Activated CD8-positive, alpha-beta T cell treated with anti-CD3 and anti-CD28 coated beads, Interleukin-2, amount 10 ng/mL, durations not matched to agents 7 days and 5 days (primary cell): ENCODE measurements at places on chromosomes 6 and 20.
A peak's percentile ranks its signal among the peaks of the same experiment; 100 is the strongest.

DNA sequence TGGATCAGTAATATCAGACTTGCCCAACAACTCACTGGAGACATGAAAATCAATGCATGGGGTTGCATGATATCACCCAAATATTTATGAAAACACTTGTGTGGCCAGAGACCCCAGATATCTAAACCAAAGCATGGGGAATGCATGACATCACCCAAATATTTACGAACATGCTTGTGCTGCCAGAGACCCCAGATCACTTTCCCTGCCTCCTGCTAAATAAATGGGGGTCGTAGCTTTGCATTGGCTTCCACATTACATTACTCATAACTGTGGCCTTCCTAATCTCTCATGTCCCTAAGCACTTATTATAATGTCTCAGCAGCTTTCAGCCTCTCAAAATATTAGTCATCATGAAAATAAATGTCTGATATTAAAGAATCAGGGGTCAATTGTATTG lies 838.0 kb upstream of the DEFB115 start:
- H3K27me3 ChIP-seq = no peaks in the 10 kb centered on the region
- H3K4me3 ChIP-seq = no peak overlapping the region
- H3K27ac ChIP-seq = no peak overlapping the region
- DNase-seq = no peak

DNA sequence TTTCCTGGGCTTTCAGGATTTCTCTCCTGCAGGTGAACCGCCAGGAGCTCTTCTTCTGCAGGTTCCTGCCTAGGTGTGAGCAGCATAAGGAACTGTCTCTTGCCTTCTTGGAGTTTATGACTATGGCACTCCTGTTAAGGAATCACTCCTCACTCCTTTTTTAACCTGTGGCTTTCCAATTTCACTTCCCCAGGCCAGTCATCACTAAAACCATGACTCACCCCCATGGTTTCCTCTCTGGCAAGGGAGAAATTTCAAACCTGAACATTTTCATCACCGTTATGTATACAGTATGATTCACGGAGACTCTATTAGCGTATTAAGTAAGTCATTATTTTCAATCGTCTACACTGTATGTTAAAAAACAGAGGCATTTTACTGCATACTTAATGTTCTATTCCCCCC lies 78.2 kb upstream of the ARID1B start:
- no peak for DNase-seq
- H3K27ac ChIP-seq = no peak overlapping the region
- peaks cover 7% of the 10 kb centered on the region for H3K4me1 ChIP-seq
- H3K36me3 ChIP-seq = no peaks in the 10 kb centered on the region
- peaks cover 11% of the 10 kb centered on the region for H3K27me3 ChIP-seq
- H3K4me3 ChIP-seq = no peak overlapping the region

DNA sequence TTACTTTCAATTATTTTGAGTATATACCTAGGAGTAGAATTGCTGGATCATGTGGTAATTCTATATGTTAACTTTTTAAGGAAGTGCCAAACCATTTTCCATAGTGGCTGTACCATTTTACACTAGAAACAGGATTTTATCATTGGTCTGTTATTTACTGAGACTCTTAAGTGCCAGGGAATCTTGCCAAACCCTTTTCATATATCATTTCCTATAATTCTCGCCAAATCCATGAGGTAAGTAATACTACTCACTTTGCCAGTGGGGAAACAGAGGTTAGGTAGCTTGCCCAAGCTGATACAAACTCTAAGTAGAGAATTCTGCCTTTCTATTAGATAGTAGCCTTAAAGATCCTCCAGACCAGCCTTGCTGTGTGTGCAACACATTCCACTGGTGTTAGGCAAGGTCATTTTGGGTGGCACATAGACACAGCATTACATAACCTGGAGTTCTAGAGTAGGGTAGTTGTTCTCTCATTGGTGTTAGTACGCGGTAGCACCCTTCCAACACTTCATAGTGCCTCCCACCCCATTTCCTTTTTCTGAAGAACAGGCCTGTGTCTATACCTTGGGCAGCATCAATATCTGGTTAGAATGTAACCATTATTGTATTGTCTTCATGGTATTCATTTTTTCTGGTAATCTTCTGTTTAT lies 65.5 kb downstream of the ARID1B start:
- H3K27ac ChIP-seq = no peak overlapping the region
- no peak for DNase-seq
- H3K27me3 ChIP-seq = no peaks in the 10 kb centered on the region
- H3K4me3 ChIP-seq = no peak overlapping the region
- peaks cover 31% of the 10 kb centered on the region for H3K4me1 ChIP-seq
- peaks cover 9% of the 10 kb centered on the region for H3K36me3 ChIP-seq

- no peak overlapping the region for H3K27ac ChIP-seq
- no peaks in the 10 kb centered on the region for H3K27me3 ChIP-seq
- H3K4me1 ChIP-seq = no peaks in the 10 kb centered on the region
These were observed 76.6 kb downstream of the DZANK1 start for GRCh38 chr20:18390201-18390600.

GRCh38 chr6:45507186-45507585 lies 129.5 kb upstream of the SUPT3H start:
- no peak overlapping the region for H3K27ac ChIP-seq
- DNase-seq = no peak
- peaks cover 4% of the 10 kb centered on the region for H3K4me1 ChIP-seq
- no peaks in the 10 kb centered on the region for H3K27me3 ChIP-seq

DNA sequence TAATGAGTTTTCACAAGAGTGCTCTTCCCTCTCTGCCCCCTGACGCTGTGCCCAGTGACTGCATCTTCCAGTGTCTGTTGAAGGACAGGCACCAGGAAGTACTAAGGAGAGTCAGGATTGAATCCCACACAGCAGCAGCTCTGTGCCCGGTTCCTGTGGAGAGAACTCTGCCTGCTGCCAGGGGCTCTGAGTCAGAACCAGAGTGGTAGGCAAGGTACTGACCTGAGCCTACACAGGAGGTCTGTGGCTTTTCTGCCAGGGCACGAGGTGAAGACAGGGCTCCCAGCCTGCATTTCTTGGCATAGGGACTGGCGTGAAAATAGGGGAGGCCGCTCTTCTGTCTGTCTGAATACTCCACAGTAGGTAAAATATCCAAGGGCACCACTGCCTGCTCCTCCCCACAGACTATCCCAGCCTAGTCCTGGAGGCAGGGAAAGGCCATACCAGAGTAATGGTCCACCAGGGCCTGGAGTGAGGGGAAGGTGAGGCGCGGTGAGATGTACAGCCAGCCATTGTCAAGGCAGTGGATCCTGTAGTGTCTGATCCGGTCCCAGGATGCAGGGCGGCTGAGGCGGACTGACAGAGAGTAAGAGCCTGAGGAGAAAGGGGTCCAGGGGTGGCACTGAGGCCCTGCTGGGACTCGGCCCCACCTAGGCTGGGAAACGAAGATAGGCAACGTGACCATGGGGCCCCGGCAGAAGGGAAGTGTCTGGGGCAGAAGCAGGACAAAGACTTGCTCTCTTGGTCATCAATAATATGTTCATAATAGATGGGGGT lies 9.4 kb downstream of the RAB5IF start:
- peak overlapping the region; percentile 57 for H3K27ac ChIP-seq
- H3K36me3 ChIP-seq = peaks cover 65% of the 10 kb centered on the region
- DNase-seq = no peak
- peaks cover 27% of the 10 kb centered on the region for H3K4me1 ChIP-seq
- H3K4me3 ChIP-seq = no peak overlapping the region

DNA sequence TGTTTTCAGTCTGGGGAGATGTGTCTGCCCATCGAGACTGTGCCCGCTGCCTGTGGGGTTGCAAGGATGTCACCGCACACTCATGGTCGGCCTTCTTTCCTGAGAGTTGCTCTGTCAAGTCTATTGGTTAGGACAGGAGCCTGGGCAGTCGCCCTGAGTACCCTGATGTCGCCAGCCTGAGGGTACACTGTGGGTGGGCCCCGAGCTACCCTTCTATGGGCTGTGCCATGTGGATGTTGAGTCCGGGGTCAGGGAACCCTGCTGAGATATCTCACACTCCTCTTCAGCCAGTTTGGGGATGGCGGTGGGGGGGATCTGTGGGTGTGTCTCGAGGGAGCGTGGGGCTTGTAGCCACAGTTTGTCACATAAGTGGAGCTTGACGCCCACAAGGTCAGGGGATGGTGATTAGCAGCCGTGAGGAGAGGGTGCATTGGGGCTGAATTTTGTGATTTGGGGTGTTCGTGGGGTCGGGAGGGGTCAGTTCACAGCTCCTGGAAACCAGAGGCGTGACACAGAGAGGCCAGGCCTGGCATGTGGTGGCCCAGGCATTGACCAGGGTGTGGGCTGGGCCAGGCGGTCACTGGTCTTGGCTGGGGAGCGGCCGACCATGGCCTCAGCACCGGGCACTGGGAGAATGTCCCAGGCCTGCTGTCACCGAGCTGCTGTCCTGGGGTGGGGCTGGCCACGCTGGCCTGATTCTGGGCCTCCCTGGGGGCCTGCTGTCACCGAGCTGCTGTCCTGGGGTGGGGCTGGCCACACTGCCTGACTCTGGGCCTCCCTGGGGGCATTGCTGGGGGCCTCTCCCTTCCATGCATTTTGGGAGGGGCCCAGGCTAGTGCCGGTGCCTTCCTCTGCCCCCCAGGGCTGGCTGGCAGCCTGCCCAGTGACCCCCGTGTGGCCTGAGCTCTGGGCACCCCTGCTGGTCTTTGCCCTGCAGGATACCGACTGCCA lies 1.6 kb upstream of the NPBWR2 start:
- H3K4me1 ChIP-seq = no peaks in the 10 kb centered on the region
- peaks cover 2% of the 10 kb centered on the region for H3K27me3 ChIP-seq
- DNase-seq = peak; percentile 17
- no peaks in the 10 kb centered on the region for H3K36me3 ChIP-seq
- no peak overlapping the region for H3K27ac ChIP-seq
- H3K4me3 ChIP-seq = no peak overlapping the region

DNA sequence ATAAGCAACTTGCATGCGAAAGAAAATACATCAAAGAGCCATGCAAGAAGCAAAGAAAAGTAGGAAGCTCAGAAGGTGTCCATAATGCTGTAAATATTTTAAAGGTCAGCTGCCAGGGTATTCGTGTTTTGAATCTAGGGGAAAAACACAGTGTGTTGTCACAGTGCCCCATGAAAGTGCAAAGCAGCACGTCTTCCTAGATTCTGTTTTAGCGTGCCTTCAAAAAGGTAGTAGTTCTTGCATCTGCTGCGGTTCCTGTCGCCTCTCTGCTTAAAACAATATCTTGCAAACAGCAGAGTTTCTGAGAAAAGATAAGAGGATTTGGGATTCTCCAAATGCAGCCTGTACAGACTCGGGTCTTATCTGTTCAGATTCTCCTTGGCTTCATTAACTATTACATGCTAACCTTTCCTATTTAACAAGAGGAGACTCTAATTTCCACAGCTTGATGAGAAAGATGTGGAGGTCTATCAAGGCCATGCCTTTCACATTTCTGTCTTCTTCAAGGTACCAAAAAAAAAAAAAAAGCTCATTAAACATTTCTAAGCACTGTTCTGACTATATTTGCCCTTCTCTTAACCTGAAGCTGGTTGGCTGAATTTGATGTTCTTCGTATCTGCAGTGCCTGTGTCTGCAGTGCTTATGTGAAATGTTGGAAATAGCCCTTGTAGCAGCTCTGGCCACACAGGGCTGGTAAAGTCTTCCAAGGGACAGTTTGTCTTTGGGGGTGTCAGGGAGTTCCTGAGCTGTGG lies 297.5 kb downstream of the ADGB start:
- peaks cover 11% of the 10 kb centered on the region for H3K27me3 ChIP-seq
- no peak overlapping the region for H3K4me3 ChIP-seq
- DNase-seq = no peak
- no peaks in the 10 kb centered on the region for H3K36me3 ChIP-seq
- H3K27ac ChIP-seq = no peak overlapping the region
- peaks cover 12% of the 10 kb centered on the region for H3K4me1 ChIP-seq

- no peaks in the 10 kb centered on the region for H3K27me3 ChIP-seq
- no peak overlapping the region for H3K4me3 ChIP-seq
- H3K4me1 ChIP-seq = peaks cover 11% of the 10 kb centered on the region
- no peak overlapping the region for H3K27ac ChIP-seq
- H3K36me3 ChIP-seq = peaks cover 2% of the 10 kb centered on the region
These were observed 54.0 kb downstream of the IL22RA2 start for GRCh38 chr6:137119196-137120104.

DNA sequence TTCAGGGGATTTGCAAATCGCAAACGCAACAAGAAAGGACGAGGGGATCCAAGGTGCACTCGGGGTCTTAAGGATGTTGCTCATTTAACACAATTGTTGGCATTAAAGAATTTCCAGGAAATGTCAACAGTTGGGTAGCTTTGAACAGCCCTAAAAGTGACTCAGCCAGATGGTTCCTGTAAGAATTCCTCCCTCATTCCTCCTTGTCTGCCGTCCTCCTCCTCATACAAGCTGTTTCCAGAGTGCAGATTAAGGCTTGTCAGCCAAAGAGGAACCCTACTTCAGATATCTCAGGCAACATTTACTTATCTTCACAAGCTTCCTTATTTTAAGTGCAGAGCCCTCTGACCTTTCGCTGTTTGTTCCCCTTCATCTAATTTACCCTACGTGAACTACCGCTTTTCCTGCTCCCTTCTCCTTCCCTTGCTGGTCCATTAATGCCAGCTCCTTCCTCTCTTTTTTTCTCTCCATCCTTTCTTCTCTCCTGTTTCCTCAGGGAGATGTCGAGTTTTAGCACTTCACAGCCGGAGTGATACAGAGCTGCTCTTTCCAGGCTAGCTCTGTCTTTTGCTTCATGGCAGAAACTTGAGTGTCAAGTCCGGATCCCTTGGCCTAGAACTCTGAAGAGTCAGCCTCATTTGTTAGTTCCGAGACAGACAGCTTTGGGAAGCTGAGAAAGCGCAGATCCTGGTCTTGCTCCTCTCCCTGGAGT lies 26.1 kb upstream of the TBC1D7 start:
- peak overlapping the region; percentile 97 for H3K27ac ChIP-seq
- peaks cover 55% of the 10 kb centered on the region for H3K4me1 ChIP-seq
- H3K4me3 ChIP-seq = peak overlapping the region; percentile 68
- DNase-seq = no peak

DNA sequence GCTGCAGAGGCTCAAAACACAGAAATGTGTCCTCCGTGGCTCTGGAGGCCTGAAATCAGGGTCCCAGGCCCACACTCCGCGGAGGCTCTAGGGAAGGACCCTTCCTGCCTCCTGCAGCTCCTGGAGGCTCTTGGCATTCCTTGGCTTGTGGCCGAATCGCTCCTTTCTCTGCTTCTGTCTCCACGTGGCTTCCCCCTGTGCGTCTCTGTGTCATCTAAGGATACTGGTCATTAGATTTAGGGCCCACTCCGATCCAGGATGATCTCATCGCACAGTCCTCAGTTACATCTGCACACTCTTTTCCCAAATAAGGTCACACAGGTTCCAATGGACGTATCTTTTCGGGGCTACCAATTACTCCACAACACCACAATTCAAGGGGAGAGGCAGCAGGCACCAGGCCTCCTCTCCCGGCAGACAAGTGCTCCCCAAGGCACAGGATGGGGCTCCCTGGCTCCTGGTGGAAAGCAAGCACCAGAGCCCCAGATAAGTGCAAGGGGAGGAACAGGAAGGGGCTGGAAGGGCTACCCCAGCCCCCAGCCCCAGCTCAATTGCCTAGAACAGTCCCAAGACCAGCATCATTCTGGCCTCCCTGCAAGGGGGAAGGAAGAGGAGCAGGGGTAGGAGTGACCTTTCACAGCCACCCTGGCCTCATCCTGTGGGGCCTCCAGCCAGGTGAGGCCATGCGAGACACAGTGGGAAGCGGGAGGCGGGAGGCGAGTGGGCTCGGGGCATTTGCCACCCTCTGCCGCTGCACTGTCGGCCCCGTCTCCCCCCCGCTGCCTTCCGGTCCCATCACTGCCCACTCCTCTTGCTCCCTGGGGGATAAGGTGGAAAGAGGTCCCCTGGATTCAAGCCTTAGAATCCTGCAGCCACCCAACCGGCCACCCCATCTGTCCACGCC lies 16.3 kb downstream of the NTSR1 start:
- H3K36me3 ChIP-seq = peaks cover 10% of the 10 kb centered on the region
- H3K4me1 ChIP-seq = peaks cover 31% of the 10 kb centered on the region
- no peak overlapping the region for H3K4me3 ChIP-seq
- peaks cover 21% of the 10 kb centered on the region for H3K27me3 ChIP-seq
- no peak overlapping the region for H3K27ac ChIP-seq

GRCh38 chr6:100726666-100727065 lies 154.5 kb downstream of the ASCC3 start:
- no peak overlapping the region for H3K27ac ChIP-seq
- DNase-seq = no peak
- peaks cover 16% of the 10 kb centered on the region for H3K36me3 ChIP-seq
- H3K27me3 ChIP-seq = no peaks in the 10 kb centered on the region
- no peak overlapping the region for H3K4me3 ChIP-seq
